ENCODE measurements at places on chromosomes 5 and 9.
A peak's percentile ranks its signal among the peaks of the same experiment; 100 is the strongest.

GRCh38 chr5:134174841-134175839 is 1.6 kb downstream of the SKP1 start:
- no peak for DNase-seq

GRCh38 chr5:147208134-147208533 is 26.7 kb upstream of the STK32A start:
- DNase-seq = no peak

GRCh38 chr9:76713381-76713780 is 50.9 kb upstream of the PCA3 start:
- no peak for DNase-seq

GRCh38 chr9:137488327-137488653 is 29.2 kb upstream of the NSMF start:
- DNase-seq = no peak

DNA sequence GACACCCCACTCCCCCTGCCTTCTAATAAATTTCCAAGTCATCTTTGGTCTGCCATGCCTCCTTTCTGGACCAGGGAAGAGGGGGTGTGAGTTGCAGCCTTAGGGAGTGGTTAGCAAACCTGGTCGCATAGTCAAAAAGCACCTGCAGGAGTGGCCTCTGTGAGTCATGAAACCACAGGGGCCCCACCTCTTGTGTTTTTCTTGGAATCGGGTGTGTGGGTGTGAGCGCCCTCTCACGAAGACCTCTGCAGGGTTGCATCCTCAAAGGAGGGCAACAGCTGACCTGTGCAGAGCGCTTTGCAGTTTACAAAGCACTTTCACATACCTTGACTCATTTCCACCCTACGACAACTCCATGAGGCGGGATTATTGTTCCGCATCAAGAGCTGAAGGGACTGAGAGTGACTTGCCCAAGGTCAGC is 36.8 kb upstream of the TEX48 start:
- peak; percentile 93 for DNase-seq

Measured in activated CD4-positive, alpha-beta T cell treated with anti-CD3 and anti-CD28 coated beads, Interleukin-2, amount 50 U/mL, for 24 hours (primary cell).